ENCODE measurements at places on chromosomes 7 and 10.

GRCh38 chr10:119373294-119374102 is 166.1 kb downstream of the GRK5 start:
- no peak for DNase-seq

DNA sequence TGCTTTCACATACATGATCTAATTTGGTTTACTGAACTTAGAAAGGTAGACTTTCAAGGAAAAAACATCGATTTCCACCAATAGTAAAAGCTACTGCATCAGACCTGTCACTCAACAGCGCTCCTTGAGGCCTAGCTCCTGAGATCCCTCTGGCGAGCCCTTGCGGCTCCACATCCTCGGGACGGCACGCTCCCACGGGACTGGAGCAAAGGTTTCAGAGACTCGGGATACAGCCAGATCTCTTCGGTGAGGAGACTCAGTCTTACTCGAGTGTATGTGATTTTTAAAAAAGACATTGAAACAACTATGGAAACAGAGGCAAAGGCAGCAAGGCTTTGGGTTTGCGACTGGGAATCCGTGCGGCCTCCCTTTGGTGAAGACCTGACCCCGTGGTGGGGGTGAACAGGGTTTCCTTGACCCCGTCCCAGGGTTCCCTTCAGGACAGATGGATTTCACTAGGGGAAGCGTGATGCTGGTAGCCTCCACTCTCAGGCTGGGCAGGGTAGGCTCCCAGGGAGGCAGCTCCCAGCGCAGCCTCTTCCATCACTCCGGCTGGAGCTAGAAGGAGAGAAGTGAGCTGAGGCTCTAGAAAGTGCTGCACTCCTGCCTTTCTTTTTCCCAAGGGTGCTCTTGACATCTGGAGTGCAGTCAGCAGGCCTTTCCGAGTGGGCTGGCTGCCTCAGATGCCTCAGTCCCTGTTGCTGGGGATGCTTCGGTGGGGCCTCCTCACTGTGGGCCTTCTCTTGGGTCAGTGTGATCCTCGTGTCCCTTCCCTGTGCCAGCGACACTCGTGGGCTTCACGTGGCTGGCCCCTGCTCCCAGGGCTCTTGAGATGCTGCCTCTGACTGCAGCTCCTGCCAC is 5.8 kb upstream of the ATP6V0E2 start:
- DNase-seq: no peak

DNA sequence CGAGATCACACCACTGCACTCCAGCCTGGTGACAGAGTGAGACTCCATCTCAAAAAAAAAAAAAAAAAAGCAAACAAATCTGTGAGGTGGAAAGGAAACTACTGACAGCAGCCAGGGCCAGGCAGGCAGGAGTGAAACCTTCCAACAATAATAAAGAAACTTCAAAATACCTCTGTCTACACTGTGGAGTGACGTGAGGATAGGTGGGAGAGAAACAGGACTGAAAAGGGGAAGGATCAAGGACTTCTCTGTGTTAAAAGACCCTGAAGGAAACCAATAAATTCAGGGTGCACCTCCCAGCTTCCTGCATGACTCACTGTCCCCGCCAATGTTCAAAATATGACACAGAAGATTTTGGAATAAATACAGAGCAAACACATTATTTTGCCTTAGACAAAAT is 82.9 kb downstream of the KIAA1549 start:
- no peak for DNase-seq

- no peak for DNase-seq
Measured at GRCh38 chr7:42440951-42441350, 203.9 kb upstream of the GLI3 start.

- DNase-seq: no peak
Measured at GRCh38 chr7:159172400-159172799, 27.7 kb upstream of the VIPR2 start.

DNA sequence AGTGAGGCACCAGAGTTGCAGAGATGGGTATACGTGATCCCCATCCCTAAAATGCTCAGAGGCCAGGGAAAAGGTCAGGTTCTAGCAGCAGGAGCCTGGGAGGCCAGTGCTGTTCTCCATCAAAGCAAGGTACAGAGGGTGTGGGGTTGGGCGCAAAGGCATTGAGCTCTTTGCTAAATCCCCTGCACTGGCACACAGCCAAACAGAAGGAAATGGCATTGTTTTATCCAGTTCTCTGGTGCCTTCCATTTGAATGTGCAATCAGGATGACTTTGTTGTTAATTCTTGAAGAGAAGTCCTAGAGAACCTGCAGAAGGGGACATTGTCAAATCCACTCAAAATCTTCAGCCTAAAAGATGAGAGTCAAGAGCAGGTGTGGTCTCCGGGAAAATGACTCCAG is 111.3 kb upstream of the CHST15 start:
- DNase-seq: no peak

DNA sequence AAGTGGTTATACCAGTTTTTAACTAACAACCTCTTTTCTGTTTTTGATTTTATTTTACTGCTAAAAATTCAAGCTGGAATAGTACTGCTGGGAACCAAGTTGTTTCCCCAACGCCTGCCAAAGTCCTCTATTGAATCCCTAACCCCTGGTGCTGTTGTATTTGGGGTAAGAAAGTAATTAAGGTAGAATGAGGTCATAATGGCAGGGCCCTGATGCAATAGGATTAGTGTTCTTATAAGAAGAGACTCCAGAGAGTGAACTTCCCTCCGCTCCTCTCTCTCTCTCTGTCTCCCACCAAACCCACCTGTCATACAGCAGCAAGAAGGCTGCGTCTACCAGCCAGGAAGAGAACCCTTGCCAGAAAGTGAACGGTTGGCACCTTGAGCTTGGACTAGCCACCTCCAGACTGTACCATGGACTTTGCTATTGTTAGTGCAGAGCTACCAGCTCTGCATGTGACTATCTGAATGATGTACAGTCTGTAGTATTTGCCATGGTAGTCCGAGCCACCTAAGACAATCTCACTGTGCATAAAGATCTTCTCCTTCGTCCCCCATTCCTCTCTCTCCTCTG is 86.5 kb upstream of the KLF6 start:
- DNase-seq: no peak

DNA sequence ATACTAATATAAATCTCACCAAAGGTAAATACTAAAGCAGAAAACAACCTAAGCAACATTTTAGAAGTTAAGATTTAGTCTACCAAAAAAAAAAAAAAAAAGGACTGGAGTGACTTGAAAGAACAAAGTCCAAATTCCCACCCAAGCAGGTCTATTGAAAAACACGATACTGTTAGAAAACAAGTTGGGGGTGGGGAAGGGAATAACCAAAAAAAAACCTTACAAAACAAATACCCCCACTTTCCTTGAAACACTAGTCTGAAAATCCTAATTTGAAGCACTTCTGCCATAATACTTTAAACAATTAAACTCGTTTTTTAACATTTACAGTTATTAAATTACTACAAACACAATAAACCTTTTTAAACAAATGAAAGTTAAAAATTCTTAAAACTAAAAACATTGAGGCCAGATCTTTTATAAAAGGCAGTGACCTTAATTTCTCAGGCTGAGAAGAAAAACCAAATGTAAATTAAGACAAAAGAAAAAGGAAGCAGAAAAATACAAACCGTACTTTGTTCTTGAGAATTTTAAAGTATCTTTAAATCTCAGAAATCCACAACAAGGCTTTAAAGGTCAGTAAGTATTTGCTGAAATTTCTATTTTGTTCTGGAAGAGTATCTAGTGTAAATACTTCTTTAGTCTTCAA is 135.1 kb downstream of the NRBF2 start:
- DNase-seq: no peak
